CD8-positive, alpha-beta memory T cell (primary cell): ENCODE measurements at places on chromosomes 6 and 20. TPM values are rescaled to one million over a fixed set of nuclear protein-coding genes. Genes with fewer than 3 reads are reported as not detected.

GRCh38 chr20:45948742-45949541 is 14.5 kb downstream of the PCIF1 start:
- no peak for DNase-seq

GRCh38 chr6:40669343-40669742 is 82.2 kb upstream of the LRFN2 start:
- no peak for DNase-seq

- DNase-seq: no peak
These were observed 748.2 kb upstream of the NRSN1 start for GRCh38 chr6:23377830-23378229.

- DNase-seq: no peak
These were observed 164.8 kb upstream of the GGTLC1 start for GRCh38 chr20:24153101-24154040.

DNA sequence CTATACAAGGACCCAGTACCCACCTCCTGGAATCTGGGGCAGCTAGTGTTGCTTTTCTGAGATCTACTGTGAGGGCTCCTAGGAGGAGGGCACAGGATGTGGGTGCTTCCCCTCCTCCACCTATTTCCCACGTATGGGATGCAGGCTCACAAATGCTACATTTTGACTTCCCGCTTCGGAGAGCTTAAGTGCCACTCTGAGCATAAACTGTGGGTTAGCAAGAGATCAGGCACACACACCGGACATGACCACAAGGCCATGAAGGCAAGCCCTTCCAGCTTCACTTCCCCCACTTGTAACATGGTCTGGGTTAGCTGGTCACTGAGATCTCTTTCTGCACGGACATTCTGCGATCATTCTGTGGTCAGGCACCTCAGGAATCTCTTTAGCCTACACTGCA is 15.7 kb upstream of the TGM3 start:
- no peak for DNase-seq

DNA sequence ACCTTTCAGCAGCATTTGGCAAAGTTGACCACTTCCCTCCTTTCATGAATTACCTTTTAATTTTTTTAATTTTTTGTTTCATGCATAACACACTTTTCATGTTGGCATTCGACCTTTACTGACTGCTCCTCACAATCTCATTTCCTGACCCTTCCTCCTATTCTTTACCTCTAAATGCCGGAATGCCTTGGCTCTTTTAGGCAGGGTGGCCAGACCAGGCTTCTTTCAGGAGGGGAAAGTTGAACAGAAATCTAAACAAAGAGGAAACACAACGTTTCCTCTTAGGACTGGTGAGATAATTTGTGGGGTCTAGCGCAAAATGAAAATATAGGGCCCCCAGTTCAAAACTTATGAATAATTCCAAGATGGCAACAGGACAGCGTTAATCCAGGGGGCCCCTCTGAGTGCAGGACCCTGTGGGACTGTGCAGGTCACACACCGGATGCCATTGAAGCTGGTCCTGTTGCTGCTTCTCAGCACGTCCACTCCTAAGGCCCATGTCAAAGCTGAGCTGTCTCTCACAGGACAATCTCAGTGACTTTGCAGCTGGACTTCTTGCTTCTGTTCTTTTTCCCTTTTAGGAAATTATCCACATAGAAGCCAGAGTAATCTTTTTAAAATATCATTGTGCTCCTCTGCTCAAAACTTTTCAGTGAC is 313.8 kb downstream of the HDGFL1 start:
- no peak for DNase-seq

DNA sequence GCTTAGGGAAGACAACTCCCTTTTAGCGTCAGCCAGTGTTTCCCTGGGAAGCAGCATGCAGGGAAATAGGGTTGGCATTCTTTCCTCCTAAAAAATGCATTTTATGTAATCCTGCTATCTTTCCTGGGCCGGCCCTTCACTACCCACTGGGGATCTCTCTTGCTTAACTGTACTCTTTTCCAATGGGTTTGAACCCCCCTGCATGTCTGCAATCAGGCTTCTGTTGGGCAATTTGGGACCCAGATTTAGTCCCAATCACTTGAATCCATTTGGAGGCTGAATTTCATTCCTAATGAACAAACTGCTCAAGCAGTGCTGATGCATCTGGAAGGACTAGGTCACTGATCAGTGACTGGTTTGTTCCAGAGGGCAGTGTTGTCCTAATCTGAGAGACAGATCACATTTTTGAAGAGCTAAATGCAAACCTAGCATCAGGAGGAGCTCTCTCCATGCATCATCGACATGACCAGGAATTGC is 152.0 kb downstream of the TSHZ2 start:
- DNase-seq: no peak

DNA sequence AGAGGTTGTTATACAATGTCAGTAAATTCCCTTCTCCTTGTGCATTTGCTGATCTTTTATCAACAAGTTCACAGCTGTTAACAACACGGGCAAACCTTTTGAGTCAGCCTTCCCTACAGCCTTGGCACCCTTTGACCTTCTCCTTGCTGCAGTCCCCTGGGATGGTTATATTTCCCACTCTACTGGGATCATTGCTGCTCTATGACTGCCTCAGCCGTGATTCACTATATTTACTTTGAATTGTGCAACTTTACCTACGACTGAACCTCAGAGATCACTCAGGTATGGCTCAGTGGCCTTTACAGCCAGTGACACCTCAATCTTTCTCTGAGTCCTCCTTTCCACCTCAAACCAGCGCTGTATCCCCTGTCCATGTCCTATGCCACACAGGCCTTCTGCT is 1293.3 kb downstream of the EPHA7 start:
- no peak for DNase-seq

GRCh38 chr20:52937591-52938100 is 34.5 kb upstream of the TSHZ2 start:
- DNase-seq: no peak

- DNase-seq: peak; percentile 21
These were observed 29.4 kb downstream of the PSMG4 start for GRCh38 chr6:3287976-3288707.

Gene BANF2
- polyA plus RNA-seq: not detected

Gene SENP6
- polyA plus RNA-seq: 76.1 TPM

Gene IMPG1
- not detected for polyA plus RNA-seq

Gene CALHM4
- not detected for polyA plus RNA-seq

Gene PLCB4
- polyA plus RNA-seq: not detected
